Coronary artery (tissue), 2 donors: ENCODE measurements at places on chromosomes 5 and 9.

GRCh38 chr9:78939311-78940065 is 632.3 kb upstream of the TLE4 start:
- DNase-seq, result no peak

DNA sequence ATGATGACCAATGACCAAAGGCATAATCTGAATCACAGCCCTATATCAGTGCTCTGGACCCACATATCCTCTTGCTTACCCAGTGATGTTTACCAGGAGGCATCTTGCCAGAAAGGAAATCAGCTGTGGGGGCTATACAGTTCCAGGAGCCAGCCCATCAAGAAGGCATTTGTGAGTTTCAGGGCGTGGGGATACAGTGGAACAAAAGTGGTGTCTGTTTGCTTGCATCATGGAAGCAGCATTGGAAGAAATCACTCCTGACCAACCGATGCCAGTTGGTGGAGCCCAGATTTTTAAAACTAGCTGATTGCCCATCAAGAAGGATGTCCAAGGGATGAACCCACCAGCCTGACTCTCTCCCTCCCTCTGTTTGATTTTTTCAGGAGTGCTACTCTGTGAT is 106.5 kb upstream of the EGFLAM start:
- DNase-seq, result no peak

DNA sequence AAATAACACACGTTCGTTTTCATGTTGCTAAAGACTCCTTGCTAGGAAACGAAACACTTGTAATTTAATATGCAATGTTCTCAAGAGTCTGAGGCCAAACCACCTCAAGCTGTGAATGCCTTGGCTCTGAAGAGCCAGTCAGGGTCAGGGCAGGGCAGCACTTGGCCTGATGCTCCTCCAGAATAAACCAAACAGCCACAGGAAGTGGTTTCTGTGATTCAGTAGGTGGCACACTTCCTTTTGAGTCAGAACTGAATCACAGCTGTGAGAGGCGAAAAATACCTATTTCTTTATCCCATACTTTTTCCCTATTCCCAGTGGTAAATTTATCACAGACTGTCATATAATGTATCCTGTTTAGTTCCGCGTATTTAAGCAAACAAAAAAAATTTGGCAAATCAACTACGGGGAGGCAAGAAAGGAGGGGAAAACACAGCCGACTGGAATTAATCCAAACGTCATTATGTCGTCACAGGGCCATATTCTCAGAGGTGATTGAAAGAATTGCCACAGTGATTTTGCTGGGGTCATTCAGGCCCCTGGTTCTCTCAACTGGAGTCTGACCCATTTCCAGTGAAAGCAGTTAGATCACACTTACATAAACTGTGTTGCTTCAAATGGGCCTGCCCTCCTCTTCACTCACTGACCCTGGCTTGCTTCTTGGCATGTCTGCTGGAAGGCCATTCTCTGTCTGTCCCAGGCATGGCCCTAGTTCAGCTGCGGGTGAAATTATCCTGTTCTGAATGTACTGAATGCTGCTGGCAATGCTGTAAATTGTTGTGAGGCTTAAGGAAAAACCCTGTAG is 71.2 kb downstream of the ARRDC3 start:
- DNase-seq, result peak; percentile 89

- no peak for DNase-seq
Measured at GRCh38 chr5:80191991-80192398, 63.9 kb downstream of the SERINC5 start.

GRCh38 chr9:121851641-121852091 is 200.2 kb downstream of the DAB2IP start:
- DNase-seq, result peak; percentile 69

DNA sequence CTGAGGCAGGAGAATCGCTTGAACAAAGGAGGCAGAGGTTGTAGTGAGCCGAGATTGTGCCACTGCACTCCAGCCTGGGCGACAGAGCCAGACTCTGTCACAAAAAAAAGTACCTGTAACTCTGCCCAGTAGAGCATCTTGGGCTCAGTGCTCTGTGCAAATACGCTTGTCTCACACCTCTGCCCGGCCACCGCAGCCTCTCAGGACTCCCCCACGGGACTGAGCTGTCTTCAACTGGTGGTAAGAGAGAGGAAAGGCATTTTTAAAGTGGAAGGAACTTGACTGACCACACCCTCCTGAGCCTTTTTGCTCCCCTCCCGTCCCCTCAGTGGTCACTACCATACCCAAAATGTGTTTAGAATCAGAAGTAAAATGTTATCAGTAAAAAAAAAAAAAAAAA is 174.3 kb upstream of the PIK3R1 start:
- no peak for DNase-seq

DNA sequence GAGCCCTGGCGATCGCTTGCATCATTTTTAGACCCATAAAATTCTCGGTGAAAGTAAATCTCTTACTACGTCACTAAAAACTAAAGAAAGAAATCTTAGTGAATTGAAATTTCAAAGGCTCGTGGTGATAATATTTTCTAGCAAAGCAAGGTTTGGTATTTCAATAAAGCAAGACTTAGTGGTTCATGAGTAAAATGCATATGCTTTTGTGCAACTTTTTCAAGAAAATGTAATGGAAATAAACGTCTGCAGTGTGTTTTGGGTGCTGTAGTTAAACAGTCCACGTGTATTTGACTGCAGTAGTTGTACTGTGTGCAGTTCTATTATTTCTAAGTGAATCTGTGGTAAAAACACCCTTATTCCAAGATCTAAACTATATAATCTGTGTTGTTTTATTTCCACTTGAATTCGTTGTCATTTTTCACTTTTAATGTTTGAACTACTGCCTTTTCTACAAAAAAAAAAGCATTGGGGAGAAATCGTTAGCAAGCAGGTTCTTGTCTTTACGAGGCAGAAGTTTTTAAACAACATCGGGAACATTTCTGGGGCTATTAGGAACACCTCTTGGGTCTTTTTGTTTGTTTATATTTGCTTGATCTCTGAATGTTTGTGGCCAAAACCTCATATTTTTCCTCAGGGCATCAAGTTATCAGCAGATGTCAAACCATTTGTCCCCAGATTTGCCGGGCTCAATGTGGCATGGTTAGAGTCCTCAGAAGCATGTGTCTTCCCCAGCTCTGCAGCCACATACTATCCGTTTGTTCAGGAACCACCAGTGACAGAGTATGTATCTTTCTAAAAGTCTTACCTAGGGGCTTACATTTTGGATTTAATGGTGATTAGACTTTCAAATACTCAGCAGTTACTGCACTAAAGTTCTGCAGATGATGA is 960 bp downstream of the SECISBP2 start:
- DNase-seq, result no peak

DNA sequence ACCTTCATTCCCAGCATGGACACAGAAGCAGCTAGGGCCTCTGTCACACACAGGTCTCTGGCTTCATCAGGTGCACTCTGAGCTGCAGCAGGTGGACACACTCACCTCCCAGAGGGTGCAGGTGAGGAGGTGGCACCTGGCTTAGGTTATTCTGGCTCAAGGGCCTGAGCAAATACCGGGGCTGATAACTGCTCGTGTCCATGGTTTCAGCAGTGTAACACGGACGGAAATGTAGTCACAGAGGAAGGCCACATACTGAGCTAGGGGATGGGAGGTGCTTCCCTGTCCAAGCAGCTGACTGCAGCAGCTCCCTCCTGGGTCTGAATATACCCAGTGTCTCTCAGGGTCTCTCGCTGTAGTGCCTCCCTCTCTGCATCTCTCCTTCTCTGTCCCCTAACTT is 5.7 kb downstream of the PHF2 start:
- peak; percentile 66 for DNase-seq

GRCh38 chr9:120689860-120690259 is 24.4 kb downstream of the MEGF9 start:
- no peak for DNase-seq

DNA sequence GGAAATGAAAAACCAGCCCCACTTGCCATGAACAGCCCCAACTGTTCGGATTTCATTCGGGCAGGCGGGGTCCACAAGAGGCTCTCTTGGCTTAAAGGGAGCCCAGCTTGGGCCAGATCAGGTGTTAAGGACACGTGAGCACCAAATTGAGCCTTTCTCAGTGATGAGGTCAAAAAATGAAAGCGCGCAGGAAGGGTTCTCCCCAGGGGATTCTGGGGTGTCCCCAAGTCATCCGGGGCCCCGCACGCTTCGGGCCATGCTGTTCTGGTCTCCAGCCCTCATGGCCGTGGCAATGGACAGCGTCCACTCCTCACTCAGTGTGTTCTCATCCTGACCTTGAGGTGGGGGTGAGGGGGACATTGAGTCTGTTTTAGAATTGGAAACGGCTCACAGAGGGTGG is 10.9 kb downstream of the AK1 start:
- DNase-seq, result no peak

GRCh38 chr9:13139641-13140171 is 139.8 kb downstream of the MPDZ start:
- DNase-seq, result no peak

DNA sequence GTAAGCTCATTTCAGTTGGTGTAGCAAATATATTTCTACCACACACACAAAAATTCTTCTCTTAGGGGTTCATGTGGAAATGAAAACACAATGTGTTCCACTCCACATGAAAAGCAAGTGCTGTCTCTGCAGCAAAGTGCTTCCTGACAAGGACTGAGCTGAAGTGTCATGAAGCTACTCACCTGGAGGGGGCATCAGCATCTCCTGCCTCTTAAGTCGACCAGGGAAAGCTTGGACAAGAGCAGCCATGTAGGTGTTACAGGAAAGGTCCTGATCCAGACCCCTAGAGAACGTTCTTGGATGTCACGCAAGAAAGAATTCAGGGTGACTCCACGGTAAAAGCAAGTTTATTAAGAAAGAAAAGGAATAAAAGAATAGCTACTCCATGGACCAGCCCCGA is 62.8 kb downstream of the SV2C start:
- no peak for DNase-seq

- DNase-seq, result no peak
Measured at GRCh38 chr9:20940447-20941173, 90.8 kb downstream of the HACD4 start.
